ENCODE measurements at places on chromosomes 12 and 14.
A peak's percentile ranks its signal among the peaks of the same experiment; 100 is the strongest.

DNA sequence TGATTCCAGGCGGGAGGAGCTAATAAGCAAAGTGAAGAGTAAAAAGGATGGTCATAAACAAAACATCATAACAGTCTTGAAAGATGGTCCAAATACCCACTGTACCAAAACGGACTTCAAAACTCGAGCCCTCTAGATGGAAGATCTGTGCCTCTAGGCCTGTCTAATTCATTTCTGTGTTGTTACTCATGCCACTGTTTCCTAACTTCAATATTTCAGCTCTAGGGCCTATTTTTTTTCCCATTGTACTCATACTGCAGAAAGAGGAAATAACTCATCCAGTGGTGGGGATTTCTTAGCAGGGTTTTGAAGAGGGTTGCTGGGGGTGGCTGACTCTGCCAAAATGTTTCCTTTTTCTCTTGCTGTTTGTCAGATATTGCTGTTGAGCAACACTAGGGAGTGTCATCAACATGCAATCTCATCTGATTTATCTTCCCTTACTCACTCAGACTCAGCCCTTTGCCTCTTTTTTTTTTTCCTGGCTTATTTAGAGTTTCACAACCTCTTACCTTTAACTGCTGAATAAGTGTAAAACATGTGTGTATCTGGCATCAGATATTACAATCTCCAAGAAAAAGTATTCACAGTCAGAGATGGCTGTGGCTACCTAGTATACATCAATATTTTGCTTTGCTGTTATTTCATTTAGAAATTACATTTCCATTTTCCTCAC is 189.6 kb downstream of the DUSP6 start:
- peak; percentile 49 for DNase-seq

- DNase-seq: no peak
Measured at GRCh38 chr12:65821336-65821735, 2.9 kb upstream of the HMGA2 start.

- DNase-seq: no peak
Measured at GRCh38 chr12:90909069-90909770, 45.8 kb downstream of the CCER1 start.

DNA sequence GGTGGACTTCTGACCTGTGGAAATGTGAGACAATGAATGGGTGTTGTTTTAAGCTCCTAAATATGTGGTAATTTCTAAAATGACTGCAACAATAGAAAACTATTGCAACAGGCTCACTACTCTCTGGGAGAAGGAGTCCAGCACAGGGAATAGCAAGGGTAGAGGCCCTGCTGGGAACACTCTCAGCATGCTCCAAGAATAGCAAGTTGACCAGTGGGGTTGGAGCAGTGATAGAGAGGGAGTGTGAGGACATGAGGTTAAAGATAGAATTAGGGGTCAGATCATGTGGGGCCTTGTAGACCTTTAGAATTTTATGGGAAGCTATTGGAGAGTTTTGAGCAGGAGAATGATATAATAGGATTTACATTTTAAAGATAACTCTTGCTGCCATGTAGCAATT is 346.7 kb upstream of the CCDC196 start:
- DNase-seq: no peak

Measured in stimulated activated CD4-positive, alpha-beta T cell treated with anti-CD3 and anti-CD28 coated beads, Interleukin-2, amount 100 ng/mL, for 48 hours (primary cell).